GM23338 (cell line): ENCODE measurements at places on chromosomes 4 and X.

DNA sequence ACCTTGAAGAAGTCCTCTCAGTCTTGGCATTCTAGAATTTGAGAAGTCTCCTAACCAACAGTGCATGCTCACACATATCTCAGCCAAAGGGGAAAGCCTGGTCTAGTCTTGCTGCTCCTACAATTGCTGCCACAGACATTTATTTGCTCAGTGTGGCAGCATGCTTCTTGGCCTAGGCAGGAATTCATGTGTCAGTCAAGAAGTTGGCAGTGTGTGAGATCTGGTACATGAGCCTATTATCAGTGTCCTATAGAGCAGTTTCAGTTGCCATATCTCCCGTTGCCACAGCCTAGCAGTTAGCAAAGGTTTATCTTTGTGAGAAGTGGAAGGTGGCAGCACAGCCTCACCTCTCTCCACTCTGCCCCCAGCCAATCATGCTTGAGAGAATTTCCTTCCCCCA lies 176.9 kb upstream of the ARHGEF9 start:
- no peak for DNase-seq

DNA sequence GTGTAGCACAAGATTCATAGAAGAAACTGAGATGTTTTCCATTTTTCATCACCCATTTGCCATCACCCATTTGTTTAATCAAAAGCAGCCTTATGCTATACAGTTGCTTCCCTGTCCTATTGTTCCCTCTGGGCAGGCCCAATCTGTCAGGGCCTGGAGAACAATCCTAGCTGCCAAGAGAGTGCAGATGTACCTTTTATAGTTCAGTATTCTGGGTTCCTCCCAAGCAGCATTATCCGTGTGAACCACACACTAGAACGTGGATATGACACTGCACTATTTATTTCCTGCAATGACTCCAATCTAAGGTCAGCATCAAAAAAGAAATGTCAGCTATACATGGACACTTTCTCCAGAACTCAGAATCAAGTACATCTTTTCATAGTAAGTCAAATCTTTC lies 269.0 kb downstream of the ADGRA3 start:
- no peak for DNase-seq

DNA sequence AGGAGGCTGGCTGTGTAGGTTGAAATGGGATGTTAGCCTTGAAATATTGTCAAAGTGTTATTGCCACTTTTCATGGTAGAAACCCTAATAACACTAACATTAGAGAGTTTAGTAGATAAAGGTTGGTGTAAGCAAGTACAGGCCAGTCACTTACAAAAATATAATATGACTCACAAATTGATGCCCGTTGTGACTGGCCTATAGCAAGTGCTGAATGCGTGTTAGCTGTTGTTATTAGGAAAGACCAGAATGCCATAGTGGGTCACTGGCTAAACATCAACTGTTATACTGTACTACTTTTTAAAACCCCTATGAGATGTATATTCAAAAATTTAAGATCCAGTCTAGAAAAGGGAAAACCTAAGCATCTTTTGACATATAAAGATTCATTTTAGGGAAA lies 20.4 kb upstream of the GDPD2 start:
- DNase-seq, result no peak

DNA sequence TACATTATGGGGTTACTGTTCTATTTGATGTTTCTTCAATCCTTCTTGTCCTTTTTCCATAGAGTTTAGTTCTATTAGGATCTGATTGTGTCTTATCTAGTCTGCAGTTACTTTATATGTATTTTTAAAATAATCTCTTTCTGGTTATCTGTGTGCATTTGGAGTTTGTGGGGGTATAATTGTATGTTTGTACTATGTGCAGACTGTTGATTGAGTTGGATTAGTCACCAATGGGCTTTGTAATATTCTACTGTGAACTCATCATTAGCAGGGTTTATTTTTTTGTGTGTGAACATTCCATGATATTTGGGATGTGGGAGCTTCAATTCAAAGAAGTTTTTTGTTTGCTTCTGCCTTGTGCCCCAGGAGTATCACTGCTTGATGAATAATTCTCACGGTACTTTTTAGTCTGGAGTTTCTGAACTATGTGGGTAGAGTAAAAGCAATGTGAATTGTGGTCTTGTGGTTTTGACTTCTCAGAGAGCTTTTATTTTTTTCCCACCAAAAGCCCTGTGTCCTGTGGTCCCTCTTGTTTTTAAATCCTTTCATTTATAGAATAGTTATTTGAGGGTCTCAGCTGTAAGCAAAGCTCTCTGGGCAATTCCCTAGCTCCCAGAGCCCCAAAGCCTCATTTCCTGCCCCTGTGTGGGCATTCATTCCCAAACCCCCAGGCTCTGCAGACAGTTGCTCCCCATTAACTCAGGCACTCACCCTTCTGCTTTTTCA lies 127.8 kb downstream of the PHKA2 start:
- no peak for DNase-seq

DNA sequence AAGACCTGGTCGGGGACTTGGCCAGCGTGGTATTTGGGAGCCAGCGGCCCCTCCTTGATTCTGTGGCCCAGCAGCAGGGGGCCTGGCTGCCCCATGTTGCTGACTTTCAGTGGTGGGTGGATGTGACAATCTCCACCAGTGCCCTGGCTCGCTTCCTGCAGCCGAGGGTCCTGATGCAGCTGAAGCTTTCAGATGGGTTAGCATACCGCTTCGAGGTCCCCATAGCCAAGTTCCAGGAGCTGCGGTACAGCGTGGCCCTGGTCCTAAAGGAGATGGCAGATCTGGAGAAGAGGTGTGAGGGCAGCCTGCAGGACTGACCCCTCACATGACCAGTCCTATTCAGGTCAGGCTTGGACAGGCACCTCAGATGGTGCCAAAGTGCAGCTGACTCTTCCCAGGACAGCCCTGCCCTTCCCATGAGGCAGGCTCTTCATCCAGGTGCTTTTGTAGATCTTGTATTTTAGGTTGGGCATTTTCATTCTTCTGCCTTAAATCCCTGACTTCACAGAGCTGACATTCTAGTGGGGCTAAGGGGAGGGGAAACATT lies 15.1 kb downstream of the LNX1 start:
- no peak for DNase-seq

DNA sequence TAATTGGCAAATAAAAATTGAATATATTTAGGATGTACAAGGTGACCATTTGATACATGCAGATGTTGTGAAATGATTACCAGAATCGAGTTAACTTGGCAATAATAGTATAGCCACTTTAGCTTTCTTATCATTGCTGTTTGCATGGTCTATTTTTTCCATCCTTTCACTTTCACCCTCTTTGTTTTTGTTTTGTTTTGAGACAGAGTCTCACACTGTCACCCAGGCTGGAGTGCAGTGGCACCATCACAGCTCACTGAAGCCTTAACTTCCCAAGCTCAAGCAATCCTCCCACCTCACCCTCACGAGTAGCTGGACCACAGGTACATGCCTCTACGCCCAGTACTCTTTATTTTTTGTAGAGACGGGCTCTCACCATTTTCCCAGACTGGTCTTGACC lies 218.6 kb upstream of the ADGRL3 start:
- no peak for DNase-seq

- DNase-seq, result no peak
Measured at GRCh38 chr4:169314906-169315305, 44.1 kb upstream of the SH3RF1 start.
